ENCODE measurements at places on chromosomes 3 and 15.

DNA sequence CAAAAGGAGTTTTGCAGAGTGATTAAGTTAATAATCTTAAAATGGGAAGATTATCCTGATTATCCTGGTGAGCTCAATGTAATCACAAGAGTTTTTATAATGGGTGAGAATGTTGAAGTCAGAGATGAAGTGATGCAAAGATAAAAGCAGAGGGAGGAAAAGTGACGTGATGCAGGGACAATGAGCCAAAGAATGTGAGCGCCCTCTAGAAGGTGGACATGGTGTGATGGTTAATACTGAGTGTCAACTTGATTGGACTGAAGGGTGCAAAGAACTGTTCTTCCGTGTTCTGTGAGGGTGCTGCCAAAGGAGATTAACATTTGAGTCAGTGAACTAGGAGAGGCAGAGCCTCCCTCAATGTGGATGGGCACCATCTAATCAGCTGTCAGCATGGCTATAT is 569.6 kb upstream of the AGTR1 start:
- DNase-seq, result no peak

- no peak for DNase-seq
Observed at GRCh38 chr3:44981751-44982150, 5.7 kb downstream of the EXOSC7 start.

GRCh38 chr3:1587426-1587825 is 494.6 kb downstream of the CNTN6 start:
- no peak for DNase-seq

DNA sequence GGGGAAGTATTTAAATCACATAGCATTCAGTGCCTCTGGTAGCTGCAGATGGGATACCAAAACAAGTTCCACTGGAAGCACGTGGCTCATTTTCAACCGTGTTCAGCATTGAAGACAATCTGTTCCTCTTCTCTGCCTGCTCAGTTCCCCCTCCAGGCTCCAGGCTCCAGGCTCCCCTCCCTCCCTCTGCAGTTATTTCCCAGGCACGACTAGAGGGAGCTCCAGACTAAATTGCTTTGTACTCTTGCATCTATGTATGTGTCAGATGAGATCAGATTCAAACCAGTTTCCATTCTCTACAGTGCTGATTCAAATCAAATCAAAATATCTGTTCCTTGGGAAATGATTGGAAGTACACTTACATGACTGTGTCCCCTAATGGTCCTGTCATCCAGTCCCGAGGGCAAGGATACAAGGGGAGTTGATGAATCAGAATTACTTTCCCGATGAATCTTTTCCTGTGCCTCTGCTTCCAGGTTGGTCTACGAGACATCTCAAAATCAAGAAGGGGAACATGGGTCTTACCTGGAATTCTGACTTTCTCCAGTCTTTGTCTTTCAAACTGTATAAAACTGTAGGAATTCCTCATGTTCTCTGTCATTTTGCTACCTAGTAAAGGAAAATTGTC is 600.5 kb downstream of the EDEM1 start:
- DNase-seq, result peak; percentile 61

GRCh38 chr3:14834807-14835466 is 16.2 kb downstream of the FGD5 start:
- DNase-seq, result no peak

- DNase-seq, result no peak
Observed at GRCh38 chr3:128879991-128880390, 571 bp downstream of the ACAD9 start.

- DNase-seq, result no peak
Observed at GRCh38 chr3:160157321-160157720, 67.9 kb upstream of the C3orf80 start.

DNA sequence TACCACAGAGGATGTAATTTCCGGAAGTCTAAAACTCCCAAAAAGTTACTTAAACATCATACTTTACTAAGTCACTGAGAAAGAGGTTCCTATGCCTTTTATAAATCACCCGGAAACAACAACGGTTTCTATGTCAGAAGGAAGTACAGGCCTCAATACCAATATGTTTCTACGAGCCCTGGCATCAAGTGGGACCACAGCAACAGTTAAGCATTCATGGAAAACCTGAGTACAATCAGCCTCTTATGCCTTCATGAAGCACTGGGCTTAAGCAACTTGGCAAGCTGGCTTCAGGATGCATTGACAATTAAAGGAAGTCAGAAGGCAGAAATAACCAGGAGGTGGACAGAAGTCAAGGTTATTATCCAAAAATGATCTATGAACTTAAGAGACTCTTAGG is 19.1 kb upstream of the B3GNT5 start:
- no peak for DNase-seq

Data from SHP77 treated with DMSO at 0.1 percent for 48 hours (cell line).